ENCODE measurements at places on chromosomes 4 and X.

DNA sequence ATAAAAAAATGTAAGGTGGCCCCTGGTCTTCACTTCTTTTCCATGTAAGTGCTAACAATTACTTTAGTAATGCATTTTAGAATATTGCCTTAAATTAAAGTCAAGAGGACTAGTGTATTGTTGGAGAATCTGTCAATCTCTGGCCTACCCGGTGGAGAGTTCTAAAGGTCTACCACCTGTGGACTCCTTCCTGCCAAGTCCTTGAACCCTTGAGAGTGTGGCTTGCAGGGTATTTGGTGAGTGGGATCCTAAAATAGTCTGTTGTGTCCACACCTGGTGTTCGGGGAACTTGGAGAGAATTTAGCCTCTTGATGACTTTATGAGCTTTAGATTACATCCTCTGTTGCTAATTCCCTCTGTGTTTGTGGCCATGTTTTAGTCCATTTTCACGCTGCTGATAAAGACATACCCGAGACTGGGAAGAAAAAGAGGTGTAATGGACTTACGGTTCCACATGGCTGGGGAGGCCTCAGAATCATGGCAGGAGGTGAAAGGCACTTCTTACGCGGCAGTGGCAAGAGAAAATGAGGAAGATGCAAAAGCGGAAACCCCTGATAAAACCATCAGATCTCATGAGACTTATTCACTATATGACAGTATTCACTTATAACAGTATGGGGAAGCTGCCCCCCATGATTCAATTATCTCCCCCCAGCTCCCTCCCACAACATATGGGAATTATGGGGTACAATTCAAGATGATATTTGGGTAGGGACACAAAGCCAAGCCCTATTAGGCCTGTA, 23.8 kb downstream of the DDIT4L start:
- no peak for DNase-seq

DNA sequence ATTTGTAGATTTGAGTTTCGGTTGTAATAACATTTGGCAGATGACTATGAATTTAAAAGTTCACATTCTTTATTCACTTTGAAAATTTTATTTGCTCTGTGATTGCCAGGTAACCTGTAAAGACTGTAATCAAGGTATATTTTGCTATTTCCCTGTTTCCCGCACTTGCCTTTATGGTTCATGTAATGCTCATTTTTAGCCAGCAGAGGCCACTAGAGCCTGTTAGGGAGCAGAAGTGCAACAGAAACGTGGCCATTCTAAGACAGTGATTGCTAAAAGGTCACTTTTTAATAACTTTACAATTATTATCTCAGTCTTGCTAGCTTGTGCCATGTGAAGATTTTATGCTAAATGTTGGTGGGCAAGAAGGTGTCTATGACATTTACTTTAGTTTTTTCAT, 12.4 kb downstream of the YIPF6 start:
- DNase-seq = peak; percentile 39

DNA sequence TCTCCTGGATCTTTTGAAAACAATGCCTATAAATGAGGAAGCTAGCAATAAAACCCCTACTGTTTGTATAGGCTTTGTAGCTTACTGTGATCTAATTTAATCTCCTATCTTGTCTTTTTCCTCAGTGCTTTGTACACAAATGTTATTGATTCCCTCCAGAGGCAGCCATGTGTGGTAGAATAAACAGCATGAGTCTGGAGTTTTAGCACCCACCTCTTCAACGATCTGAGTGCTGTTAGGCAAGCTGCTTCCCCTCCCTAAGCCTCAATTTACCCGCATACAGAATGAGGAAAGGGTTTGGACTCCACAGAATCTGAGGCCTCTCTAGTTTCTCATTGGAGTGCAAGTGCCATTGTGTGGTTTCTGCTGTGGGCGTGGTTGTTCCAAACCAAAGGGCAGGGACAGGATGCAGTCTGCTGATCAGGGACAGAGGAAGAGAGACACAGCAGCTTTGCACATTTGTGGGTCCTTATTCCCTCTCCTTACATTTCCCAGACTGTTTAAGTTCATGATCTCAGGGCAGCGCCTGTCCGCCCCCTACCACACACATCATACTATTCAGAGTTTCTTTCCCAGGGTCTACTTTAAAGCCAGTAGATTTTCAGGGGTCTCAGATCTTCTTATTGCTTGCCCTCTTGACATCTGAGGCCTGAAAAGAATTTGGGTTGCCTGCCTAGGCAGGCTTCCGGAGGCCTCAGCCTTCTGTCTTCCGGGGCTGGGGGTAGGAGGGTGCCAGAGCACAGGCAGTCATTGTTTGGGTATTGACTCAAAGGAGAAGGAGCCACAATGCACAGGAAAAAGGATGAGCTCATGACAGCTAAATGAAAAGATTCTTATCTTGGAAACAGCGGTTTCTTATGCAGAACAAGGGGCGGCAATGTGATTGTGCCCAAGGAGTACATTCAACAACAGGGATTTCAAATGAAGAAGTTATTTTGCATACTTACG, 114.9 kb upstream of the TEX13D start:
- DNase-seq = peak; percentile 78

- DNase-seq = no peak
These were observed 15.7 kb downstream of the JADE1 start for GRCh38 chr4:128825226-128825625.

GRCh38 chrX:12984603-12985319, 9.9 kb downstream of the TMSB4X start:
- DNase-seq = peak; percentile 72

DNA sequence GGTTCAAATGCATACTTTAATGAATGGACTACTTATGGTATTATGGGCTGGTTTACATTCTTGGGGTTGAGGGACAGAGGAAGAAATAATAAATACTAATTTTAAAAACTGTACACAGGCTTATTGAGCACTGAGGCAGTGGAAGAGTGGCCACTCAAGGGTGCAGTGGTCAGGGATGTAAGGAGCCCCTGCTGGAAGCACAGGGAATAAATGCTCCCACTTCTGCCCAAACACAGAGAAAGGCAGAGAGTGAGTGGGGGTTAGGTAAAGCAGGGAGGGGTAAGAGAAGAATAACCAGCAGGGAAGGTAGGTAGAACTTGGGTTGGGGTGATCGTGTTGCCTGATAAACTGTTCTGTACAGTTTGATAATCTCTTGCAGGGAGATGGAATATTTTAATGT, 60.0 kb downstream of the GAB1 start:
- DNase-seq = no peak

- DNase-seq = peak; percentile 44
These were observed 63.2 kb downstream of the CLDN22 start for GRCh38 chr4:183256756-183257385.

GRCh38 chrX:8254401-8254800, 83.3 kb upstream of the VCX2 start:
- no peak for DNase-seq

DNA sequence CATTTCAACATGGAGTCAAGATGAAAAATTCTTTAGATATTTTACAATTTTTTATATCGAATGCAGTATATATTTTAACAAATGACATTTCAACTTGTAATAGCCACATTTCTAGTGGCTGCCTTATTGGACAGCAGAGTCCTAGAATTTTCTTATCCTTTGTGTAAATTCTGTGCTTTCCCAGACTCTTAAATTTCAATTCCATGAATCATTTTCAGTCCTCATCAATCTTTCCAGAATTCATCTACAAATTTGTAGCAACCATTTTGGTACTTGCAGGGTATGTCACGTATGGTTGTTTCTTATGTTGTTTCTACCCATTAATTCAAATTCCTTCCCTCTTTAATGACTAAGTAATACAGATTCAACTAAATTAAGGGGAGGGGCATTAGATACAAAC, 2.7 kb downstream of the PAICS start:
- DNase-seq = no peak

GRCh38 chr4:106325800-106326199, 9.4 kb downstream of the AIMP1 start:
- DNase-seq = no peak

- peak; percentile 9 for DNase-seq
These were observed at the start of gene VEGFC for GRCh38 chr4:176792326-176793059. Gene VEGFC (minus strand): TSS chr4:176792922. CDS start chr4:176792311, 611 bp downstream.

GRCh38 chr4:1678244-1678643, 5.9 kb downstream of the FAM53A start:
- DNase-seq = no peak

- no peak for DNase-seq
These were observed 91.7 kb upstream of the HPF1 start for GRCh38 chr4:169849456-169849855.

GRCh38 chr4:72604324-72604723, 35.3 kb upstream of the ADAMTS3 start:
- no peak for DNase-seq

DNA sequence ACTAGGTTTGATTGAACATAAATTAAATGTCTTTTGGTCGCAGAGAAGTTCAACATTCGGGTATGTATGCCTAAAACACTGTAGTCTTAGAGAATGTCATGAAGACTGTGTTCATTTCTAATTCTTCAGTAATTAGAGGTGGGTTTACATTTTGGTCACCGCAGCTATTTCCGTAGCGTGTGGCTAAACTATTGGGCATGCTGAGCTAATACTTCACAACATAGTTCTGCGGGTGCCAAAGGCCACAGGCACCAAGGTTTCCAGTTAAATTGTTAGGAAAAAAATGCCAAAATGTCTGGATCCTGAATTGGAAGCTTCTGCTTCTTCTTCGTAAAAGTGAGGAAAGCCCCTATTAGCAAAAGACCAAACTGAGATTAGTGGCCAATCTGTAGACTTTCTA, 25.1 kb downstream of the SMIM31 start:
- DNase-seq = no peak

DNA sequence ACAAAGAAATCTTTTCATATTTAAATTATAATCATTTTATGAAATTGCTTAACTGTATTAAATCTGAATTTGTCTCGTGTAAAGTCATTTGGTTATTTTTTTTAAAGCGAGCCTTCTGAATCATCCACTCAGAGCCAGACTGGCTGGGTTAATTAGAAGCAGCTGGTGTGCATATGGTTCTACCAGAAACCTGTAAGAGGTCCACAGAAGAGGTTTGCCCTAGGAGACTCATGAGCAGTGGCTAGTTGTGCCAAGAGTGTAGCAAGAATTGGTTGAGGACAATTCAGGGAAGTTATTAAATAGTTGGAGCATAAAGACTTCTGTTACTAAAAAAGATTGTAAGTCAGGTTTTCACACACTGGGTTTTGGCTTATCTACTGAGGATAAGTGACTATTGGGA, 267.4 kb downstream of the IL1RAPL2 start:
- DNase-seq = no peak

DNA sequence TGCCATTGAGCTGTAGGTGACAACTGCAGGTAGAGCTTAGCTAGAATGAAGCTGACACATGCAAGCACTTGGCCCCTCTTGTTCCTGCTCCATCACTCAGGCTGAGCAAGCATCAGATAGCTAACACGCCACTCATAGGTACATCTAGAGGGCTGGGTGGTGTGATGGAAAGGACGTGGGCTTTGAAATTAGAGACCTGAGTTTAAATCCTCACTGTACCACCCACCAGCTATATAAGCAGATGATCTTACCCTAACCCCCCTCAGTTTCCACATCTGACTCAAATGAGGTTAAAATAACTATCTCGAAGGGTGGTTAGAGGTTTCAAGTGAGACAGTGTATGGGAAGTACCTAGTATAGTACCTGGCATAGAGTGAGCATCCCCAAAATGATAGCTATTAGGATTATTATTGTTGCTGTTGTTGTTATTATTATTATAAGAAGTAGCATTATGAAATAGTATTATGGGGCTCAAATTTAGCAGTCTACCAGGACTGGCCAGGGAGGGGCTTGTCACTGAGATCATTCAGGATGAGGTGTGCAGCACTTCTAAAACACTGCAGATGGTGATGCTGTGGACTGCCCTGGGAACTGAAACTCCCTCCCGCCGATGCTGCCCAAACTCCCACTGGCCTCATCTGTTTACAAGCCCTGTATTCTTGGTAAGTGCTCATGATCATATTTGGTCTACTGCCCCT, 59.0 kb downstream of the REELD1 start:
- no peak for DNase-seq

DNA sequence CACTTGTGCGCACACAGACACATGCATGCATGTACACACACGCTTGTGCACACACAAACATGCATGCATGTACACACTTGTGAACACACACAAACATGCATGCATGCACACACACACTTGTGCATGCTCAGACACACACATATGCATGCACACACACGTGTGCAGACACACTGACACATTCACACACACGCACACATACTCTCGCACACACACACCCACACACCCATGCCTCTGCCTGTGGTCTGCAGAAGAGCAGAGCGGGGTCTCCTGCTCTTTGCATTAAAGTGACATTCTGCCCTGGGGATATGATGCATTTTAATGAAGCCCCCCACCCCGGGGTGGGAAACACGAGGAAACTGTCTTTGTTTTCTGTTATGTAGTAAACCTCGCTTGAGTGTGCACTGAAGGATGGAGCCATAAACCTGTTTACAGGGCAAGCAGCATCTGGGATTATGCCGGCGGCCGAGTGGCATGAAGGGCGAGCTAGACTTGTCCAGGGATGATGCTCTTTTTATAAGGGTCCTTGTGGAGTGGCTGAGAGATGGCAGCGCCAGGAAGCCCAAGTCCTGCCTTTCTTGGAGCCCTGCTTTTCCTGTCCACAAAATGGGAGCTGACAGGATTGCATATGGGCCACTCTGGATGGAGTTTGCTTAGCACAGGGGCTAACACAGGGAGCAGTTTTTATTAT, 17.8 kb downstream of the PSAPL1 start:
- DNase-seq = no peak

DNA sequence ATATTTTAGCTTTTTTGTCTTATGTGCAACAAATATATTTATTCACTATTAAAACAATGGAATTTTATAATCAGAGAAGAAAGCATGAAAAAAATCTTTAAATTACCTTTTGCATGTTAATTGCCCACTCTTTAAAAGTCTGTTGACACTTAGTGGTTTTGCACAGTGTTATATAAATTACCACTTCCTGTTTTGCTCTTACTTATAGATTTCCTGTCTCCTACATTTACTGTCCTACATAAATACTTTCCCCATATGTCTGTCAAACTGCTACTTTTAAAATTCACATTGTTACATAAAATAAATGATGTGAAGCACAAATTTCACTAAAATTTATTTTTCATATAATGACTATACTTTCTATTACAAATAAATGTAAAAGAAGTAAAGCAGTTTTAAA, 161.1 kb upstream of the NDST4 start:
- DNase-seq = no peak

- DNase-seq = no peak
These were observed 28.3 kb downstream of the STK32B start for GRCh38 chr4:5079581-5079980.

Measured in activated CD4-positive, alpha-beta T cell treated with anti-CD3 and anti-CD28 coated beads, Interleukin-2, amount 10 ng/mL, durations not matched to agents 7 days and 5 days (primary cell).